ENCODE measurements at places on chromosomes 5 and 9. TPM values are rescaled to one million over a fixed set of nuclear protein-coding genes. Genes with fewer than 3 reads are reported as not detected.

The KIF27 gene
- 3.3 TPM for total RNA-seq

The IL33 gene
- 65.7 TPM for total RNA-seq

The MCC gene
- total RNA-seq, result 33.4 TPM

The MELK gene
- 9.6 TPM for total RNA-seq

The HOMER1 gene
- 7.4 TPM for total RNA-seq

Measured in smooth muscle cell of the pulmonary artery (primary cell).